Activated CD8-positive, alpha-beta memory T cell treated with anti-CD3 and anti-CD28 coated beads for 1 hour (primary cell): ENCODE measurements at places on chromosomes 7 and 10.
A peak's percentile ranks its signal among the peaks of the same experiment; 100 is the strongest.

GRCh38 chr7:87110778-87111177 is 41.5 kb upstream of the DMTF1 start:
- no peak for DNase-seq

GRCh38 chr7:108253275-108254044 is 123.3 kb upstream of the LAMB4 start:
- DNase-seq = no peak

DNA sequence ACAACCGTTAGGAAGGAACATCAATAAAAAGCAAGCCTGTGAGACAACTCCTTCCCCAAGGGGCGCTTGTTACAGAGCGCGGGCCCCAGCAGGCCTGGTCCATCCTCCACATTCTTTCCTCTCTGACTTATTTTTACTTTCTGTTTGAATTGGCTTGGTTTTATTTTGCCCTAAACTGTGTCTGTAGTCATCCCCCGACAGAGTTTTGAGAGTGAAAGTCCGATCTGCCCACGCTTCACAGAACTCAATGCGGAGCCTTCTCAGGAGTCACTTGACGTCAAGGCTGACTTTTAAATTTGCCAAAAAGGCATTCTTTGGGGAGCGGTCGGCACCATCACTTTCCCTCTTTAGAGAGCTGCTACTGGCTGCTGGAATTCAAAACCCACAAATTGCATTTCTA is 150.1 kb upstream of the KLF6 start:
- DNase-seq = peak; percentile 19

DNA sequence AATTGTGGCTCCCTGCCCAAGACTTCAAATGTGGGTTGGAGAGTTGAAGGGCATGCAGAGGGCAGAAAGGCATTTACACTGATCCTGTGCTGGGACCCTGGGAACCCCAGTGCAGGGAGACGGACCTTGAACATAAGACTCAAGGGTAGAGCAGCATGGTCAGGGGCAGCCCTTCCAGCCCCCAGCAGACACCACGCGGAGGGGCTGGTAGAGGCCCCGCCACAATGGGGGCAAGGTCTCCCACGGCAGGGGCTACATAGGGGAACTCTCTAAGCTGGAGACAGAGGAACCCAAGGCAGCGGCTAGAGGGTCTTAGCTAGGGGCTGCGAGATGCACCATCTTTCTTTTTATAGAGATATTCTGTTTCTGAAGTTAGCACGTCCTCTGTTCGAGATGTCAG is 45.2 kb upstream of the EBF3 start:
- no peak for DNase-seq

- DNase-seq = no peak
Measured at GRCh38 chr7:140920745-140921144, 4.0 kb downstream of the BRAF start.

GRCh38 chr7:104843198-104843597 is 170.8 kb upstream of the KMT2E start:
- no peak for DNase-seq

GRCh38 chr10:14449293-14449815 is 118.6 kb upstream of the FRMD4A start:
- DNase-seq = no peak

GRCh38 chr7:143363016-143363937 is 764 bp upstream of the FAM131B start:
- no peak for DNase-seq

GRCh38 chr10:76892766-76893479 is 744.7 kb downstream of the KCNMA1 start:
- no peak for DNase-seq

DNA sequence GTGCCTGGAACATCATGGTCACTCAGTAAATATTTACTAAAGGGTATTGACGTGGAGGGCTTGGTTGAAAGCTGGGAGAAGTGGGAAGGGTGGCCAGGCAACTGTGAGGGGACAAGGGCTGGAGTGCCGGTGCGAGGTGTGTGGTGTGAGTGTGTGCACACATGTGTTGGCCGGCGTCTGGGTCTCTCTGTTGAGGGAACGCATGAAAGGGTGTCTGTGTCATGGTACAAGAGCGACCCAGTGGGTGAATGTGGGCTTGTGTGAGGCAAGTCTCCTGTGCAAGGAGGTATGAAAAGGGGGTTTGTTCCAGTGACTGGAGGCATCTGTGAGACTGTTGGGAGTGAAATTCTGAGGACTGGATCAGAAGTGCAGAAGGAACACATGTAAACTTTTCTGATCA is 29.4 kb upstream of the UCMA start:
- no peak for DNase-seq

GRCh38 chr10:115814542-115814941 is 458.5 kb downstream of the GFRA1 start:
- no peak for DNase-seq

- peak; percentile 53 for DNase-seq
Measured at GRCh38 chr7:107169120-107170050, 582 bp downstream of the HBP1 start.

DNA sequence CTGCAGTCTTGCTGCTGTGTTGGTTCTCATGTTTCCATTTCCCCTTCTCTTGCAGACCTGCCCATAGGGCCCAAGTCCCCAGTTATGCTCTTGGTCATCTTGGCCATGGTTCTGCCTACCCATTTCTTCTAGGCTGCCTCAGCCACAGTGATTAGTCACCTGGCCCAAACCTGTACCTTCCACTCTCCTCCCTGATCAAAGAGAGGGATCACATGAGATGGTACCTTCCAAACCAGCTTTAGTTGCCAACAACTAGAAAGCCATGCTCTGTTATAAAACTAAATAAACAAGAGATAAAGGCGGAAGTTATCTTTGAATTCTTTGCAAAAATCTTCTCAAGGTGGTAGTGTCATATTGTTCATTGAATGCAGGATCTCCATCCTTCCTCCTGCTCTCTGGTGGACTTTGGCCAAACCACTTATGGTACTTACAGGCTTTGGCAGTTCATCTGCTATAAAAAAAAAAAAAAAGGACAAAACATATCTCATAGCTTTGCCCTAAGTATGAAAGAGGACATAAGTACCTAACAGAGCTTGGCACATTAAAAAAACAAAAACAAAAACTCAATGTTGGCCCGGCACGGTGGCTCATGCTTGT is 25.8 kb downstream of the TACC2 start:
- DNase-seq = no peak
